Activated T-helper 17 cell treated with anti-CD3 and anti-CD28 coated beads, Interleukin-2, amount 50 U/mL, for 72 hours (primary cell): ENCODE measurements at places on chromosomes 6 and 20. TPM values are rescaled to one million over a fixed set of nuclear protein-coding genes. Genes with fewer than 3 reads are reported as not detected.

BPIFB4 gene
- total RNA-seq: not detected

FAM209B gene
- total RNA-seq: 1.5 TPM

ABHD16B gene
- 0.19 TPM for total RNA-seq

CLVS2 gene
- total RNA-seq: not detected

C4B gene
- total RNA-seq: 5.9 TPM

PPP1R14C gene
- not detected for total RNA-seq

SRC gene
- total RNA-seq: 6.4 TPM

NOX3 gene
- total RNA-seq: not detected
